Hematopoietic multipotent progenitor cell treated with erythropoietin and hydrocortisone succinate and interleukin-3 and kit ligand, for 15 days (in vitro differentiated cells): ENCODE measurements at places on chromosomes 6 and 20.

DNA sequence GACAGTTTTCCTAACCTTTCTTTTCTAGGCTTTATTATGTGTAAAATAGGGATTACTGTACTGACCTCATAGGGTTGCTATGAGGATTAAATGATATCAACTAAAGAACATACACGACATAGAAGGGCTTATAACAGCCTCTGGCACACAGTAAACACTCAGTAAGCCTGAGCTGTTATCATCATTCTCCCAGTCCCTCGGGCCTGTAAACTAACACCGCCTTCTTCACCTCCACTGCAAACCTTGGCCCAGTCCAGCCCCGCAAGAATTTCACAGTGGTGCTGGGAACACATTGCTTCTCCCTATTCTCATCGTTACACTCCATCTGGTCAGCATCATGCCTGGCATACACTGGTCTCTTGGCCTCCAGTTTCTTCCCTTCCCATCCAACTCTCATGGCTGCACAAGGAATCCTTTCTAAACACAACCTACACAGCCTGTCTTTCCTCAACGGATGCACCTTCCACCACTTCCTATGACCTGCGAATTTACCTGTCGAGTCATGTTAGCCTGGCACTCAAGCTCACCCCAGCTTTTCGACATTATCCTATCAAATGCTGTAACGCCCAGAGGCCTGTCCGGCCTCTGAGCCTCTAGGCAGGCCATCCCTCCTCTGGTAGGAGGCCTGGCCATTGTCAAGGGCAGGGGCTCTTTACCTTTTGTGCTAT lies 92.1 kb downstream of the FYN start:
- DNase-seq: peak; percentile 48

GRCh38 chr20:17730071-17730470 lies 30.3 kb downstream of the BANF2 start:
- no peak for DNase-seq

GRCh38 chr6:159762681-159763293 lies 942 bp downstream of the ACAT2 start:
- DNase-seq: no peak

DNA sequence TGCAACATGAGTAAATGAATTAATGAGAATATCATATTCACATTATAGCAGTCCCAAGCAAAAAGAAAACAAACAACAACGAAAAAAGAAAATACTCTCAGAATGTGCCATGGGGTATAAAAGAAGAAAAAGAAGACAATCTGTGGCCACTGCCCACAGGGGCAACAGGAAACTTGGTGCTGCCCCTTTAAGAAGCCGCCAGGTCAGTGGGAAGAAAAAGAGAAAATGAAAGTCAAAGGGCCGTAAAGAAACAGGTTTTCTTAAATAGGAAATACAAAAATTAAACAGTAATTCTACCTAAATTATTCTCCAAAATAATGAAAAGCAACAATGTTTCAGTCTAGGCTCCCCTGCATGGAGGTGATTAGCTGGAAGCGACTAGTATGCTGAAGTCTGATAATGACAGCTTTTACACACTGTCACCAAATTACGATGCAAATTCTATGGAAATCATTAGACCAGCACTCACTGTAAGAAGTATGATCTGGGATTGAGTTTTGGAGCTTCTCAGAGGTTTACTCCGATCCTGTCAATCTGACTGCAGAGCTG lies 23.6 kb downstream of the GMDS start:
- DNase-seq: no peak

DNA sequence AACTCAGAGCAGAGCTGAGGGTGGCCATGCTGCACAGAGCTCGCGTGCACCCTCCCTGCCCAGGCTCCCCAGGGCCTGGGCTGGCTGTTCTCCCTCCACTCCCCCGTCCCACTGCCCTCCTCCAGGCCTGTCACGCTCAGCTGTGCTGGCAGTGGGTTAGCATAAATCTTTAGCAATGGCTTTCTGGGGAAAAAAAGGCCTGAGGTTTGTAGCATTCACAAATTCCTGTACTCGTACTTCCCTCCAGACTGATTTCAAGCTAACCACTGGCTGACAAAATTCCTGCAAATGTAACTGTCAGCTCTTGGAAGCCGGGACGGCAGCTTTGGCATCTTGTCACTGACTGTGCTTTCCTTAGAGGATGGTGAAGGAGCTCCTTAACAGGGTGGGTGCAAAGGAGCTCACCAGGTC lies 22.3 kb upstream of the SMOC2 start:
- no peak for DNase-seq

DNA sequence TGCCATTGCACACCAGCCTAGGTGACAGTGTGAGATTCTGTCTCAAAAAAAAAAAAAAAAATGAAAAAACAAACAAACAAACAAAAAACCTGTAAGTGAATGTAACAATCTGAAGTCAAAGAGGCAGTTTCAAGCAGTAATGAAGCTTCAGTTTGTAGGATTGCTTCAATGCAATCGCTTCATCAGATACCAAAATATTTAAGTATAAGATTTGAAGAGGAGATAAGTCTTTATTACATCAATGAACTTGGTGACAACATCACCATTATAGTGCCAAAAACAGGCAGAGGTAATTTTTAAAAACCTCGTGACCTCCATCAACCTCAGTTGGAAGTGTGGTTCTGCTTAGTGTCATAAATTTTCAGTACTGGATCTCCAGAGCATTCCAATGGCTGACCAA lies 74.7 kb downstream of the MYLK4 start:
- DNase-seq: no peak
